ENCODE measurements at places on chromosomes 3 and 15.

DNA sequence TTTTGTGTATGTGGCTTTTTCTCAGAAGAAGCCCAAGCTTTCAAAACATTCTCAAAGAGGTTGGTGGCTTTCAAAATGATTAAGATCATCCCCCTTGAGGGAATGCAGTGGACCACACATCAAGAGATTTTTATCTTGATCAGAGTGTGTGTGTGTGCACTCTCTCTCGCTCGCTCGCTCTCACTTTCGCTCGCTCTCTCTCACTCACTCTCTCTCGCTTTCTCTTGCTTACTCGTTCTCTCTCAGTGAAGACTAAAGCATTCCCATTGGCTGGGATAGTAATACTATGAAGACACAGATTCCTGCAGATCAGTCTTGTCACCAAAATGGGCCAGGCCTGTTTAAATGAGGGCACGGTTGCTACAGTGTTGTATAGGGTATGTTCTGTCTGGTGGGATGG is 365.7 kb downstream of the EDEM1 start:
- DNase-seq = no peak

- no peak for DNase-seq
Measured at GRCh38 chr3:185934767-185935464, 2.9 kb downstream of the TRA2B start.

DNA sequence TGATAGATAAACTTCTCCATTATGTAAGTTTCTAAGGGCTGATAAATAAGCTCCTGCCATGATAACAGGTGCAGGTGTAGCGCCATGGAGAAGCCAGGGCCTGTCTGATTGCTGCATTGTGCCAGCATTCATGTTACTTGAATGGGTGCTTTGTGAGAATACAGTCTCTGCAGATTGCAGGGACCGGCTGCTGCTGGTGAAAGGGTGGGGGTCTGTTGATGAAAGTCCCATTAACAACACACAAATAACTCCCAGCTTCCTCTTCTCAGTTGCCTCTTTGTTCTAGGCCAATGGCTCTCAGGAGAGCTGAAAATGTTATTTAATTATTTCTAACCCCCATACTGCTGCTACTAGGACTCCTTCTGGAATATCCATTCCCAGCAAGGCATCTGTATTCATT is 77.2 kb downstream of the RTP4 start:
- DNase-seq = no peak

DNA sequence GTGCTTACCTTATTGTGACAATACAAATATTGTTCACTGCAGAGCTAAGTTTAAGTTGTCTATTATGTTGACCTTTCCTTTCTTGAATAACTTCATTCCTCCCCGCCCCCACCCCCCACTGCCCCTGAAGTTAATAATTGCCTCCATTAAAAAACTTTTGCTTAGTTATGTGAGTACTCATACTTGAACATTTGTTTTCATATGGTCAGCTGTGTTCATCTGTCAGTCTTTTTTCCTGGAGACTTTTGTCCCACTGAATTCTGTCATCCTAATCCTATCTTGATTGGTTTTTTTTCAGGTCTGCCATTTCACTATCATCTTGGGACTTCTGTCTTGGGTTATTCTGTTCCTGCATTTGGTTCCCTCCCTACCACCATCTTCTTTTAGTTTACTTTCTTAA is 8.5 kb downstream of the SLC25A36 start:
- no peak for DNase-seq

DNA sequence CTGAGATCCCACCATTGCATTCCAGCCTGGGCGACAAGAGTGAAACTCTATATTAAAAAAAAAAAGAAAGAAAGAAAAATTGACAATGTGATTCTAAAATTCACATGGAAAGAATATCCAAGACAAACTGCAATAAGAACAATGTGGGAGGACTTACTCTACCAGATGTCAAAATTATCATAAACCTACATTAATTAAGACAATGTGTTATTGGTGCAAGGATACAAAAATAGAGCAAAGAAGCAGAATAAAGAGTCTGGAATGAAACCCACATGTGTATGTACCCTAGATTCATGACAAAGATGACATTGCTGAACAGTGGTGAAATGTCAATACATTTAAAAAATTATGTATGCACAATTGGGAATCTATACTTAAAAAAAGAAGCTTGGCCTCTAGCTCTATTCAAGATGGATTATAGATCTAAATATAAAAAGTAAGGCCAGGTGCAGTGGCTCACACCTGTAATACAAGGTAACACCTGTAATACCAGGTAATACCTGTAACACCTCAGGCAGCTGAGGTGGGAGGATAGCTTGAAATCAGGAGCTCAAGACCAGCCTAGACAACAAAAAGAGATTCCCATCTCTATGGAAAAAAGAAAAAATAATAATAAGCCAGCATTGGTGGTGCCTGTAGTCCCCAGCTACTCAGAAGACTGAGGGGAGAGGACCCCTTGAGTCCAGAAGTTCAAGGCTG is 45.7 kb downstream of the ZBTB11 start:
- no peak for DNase-seq

DNA sequence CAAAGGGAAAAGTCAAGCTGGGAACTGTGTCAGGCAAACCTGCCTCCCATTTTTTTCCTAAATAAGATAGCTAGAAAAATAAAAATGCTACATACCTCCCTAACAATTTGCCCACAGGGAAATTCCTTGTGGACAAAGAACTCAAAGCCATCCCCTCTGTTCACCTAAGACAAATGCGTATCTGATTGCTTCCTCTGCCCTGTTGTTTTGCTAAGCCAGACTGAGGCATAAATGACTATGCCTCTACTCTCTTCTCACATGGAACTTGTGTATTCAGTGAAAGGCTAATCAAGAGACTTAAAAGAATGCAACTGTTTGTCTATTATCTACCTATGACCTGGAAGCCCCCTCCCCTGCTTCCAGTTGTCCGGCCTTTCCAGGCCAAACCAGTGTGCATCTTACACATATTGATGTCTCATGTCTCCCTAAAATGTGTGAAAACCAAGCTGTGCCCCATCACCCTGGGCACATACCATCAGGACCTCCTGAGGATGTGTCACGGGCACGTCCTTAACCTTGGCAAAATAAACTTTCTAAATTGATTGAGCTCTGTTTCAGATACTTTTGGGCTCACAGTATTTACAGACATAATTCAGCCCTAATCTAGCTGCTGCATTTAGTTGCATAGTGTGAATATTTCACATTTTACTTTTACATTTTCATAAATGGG is 15.8 kb downstream of the CHD2 start:
- DNase-seq = no peak

DNA sequence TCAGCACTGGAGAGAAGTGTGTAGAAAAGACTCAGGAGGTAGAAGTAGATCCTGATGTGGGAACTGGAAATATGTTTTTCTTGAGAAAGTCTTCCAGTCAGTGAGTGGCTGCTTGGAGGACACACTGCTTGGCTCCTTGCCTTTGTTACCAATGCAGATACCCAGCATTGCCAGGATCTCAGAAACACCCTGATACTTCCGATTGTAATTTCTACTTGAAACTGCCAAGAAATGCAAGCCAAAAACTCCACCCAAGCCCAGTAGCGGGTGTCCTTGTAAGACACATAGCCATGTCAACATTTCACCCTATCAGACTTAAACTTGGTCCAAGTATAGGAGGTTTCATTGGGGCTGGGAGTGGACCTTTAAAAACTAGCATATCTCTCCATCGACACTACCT is 141.8 kb downstream of the ALDH1A2 start:
- DNase-seq = no peak

DNA sequence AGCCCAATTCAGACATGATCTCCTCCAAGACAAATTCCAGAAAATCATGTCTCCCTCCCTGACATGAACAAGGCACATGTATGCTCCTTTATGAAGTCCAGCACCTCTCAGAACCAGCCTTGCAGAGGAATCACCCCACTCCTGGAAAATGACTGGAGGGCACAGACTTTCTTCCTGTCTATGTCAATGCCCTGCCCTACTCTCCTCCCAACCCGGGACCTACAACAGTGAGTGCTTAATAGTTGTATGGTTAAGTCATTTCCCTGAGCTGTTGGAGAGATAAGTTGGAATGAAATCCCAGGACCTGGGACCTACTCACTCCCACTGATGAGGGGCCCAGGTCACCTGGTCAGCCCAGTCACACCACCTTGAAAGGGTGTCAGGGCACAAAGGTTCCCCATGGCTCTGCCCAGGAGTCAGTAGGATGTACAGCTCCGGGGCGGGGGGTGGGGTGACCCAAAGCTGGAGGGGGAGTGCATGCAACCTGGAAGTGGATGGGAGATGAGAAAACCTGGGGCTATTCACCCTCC is 80.1 kb upstream of the HERC1 start:
- no peak for DNase-seq

DNA sequence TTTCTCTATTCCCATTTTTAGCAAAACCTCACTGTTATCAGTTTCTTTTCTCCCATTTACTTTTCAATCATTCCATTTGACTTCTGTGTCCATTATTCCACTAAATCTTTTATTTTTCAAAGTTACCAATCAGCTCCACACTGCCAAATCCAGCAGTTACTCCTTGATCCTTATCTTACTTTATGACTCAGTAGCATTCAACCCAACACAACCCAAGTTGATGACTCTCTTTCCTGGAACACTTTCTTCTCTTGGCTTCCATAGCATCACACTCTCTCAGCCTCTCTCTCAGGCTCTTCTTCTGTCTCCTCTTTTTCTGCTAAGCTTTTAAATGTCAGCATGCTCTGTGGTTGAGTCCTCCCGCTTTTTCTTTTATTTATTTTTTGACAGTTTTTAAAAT is 36.3 kb downstream of the RASGRP1 start:
- no peak for DNase-seq

GRCh38 chr3:3170998-3171397 is 8.5 kb downstream of the CRBN start:
- DNase-seq = no peak

- no peak for DNase-seq
Measured at GRCh38 chr15:83275412-83275811, 9.1 kb downstream of the BNC1 start.

GRCh38 chr15:79778378-79778990 is 118.3 kb downstream of the MTHFS start:
- DNase-seq = no peak

DNA sequence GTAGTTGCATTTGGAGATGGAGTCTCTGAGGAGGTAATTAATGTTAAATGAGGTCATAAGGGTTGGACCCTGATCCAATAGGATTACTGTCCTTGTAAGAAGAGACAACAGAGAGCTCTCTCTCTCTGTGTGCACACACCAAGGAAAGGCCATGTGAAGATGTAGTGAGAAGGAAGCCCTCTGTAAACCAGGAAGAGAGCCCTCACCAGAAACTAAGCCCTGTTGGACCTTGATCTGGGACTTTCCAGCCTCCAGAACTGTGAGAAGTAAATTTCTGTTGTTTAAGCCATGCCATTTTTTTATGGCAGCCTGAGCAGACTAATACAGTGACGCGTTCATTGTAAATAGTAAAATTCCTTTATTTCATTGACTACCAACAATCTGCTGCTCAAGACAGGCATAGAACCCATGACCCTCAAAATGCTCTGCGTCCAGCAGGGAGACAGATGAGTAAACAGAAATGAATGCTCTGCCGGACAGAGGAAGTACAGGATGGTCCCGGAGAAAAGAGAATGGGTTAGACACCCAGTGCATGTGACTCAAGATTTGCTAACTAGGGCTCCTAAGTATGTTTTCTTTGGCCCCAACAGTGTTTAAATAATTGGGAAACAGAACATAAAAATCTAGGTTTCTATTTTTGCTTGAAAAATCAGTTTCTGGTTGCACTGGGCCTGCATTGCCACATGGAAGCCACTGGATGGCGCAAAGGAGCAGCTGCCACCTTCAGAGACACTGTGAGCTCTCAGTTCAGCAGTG is 37.9 kb upstream of the TNFAIP8L3 start:
- peak; percentile 23 for DNase-seq

DNA sequence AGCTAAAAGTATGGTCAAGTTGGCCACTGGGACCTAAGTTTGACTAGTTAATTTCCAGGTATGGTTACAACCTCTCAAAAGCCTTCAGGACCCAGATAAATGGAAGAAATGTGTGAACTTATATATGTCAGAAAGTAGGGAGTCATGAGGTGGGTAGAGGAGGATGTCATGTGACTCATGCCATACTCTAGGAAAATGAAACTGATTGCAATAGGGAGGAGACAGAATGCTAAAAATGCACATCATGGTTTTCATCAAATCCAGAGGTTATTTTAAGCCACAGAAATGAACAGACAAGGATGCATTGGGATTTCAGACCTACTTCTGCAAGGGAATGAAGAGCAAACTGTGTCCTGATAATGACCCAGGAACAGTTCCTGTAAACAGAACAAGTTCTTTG is 310.0 kb downstream of the EDEM1 start:
- DNase-seq = no peak

DNA sequence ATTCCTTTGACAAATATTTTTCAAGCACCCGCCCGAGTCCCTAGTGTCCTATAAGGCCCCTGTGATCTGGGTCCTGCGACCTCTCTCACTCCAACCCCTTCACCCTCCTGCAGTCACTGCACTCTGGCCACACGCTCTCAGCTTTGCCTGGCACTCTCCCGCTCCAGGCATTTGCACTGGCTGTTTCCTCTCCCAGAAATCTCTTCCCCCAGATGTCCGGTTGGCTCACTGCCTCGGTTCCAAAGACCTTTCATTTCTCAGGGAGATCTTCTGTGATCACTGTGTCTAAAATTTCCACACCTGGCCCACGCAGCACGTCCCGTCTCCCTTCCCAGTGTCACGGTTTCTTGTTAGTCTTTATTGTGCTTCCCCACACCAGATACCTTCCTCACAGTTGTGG is 97.4 kb downstream of the WNT7A start:
- no peak for DNase-seq

DNA sequence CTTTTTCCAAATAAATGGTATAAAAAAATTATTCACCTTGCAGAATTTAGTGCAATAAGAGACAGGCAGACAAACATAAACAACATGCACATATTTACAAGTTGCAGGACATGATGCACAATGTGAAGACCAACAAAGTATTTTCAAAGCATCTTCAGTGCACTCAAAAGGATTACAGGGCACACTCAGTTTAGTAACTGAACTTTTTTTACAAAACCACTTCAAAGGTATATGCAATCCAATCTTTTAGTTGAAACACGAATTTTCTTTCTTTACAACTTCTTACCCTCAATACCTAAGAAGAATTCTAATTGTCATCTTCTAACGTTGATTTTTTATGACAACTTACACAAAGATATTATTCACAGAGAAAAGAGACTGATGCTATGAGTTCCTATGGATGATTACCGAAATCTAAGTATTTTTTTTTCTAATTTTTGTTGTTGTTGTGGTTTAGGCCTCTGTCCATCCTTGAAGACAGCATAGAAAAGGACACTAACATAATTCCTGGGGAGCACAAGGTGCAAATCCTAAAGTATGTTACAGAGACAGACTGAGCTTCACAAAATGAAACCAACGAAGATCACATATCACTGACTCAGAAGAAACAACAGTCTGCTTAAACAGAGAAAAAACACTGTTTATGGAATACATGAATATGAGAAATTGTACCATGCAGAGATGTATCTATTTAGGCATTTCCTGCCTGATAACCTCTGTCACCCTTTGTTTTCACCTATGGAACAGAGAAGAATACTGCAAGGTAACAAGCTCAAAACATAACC is 50.3 kb downstream of the ZMAT3 start:
- DNase-seq = no peak

DNA sequence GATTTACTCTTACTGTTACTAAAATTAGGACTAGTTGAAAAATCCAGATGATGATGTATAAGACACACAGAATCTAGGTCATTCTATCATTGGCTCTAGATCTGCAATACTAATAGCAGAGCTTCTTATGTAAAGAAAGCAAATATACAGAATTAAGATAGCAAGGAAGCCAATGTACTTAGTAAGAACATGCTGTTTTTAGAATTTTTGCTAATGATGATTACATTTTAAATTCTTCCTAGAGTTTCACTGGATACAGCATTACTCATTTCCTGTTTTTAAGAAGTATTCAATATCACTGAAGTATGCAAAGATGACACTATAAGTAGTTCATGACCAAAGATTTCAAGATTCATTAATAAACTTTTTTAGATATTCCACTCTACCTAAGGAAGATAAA is 60.7 kb downstream of the CFAP20DC start:
- no peak for DNase-seq

Measured in WERI-Rb-1 (cell line).